ENCODE measurements at places on chromosomes 6 and 20. TPM values are rescaled to one million over a fixed set of nuclear protein-coding genes. Genes with fewer than 3 reads are reported as not detected.

- no peak for ATAC-seq
Observed at GRCh38 chr20:32958574-32958973, 45.7 kb downstream of the SUN5 start.

DNA sequence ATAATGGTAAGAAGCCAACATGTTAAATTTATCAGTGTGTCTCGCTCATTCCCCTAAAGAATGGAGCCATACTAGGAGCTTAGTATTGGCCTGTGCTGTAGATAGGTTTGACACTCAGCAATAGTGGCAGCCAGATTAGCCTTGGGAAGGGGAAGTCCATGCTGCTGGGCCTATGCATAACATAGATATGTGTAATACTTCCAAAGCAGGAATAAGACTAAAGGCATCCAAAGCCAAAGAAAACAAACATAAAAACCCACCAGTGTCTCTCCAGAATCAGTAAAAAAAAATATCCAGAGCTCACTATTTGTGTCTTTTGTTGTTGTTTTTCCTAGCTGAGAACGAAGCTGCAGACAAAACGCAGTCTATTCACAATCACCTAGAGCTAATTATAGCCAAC is 104.2 kb upstream of the STXBP5 start:
- ATAC-seq, result no peak

ZNF311 gene
- 2.9 TPM for total RNA-seq

CLPSL1 gene
- not detected for total RNA-seq

STK35 gene
- 14.6 TPM for total RNA-seq

BIRC7 gene
- total RNA-seq, result 10.7 TPM

Measured in motor neuron (in vitro differentiated cells).